Effector CD4-positive, alpha-beta T cell (primary cell): ENCODE measurements at places on chromosomes 6 and 20.

DNA sequence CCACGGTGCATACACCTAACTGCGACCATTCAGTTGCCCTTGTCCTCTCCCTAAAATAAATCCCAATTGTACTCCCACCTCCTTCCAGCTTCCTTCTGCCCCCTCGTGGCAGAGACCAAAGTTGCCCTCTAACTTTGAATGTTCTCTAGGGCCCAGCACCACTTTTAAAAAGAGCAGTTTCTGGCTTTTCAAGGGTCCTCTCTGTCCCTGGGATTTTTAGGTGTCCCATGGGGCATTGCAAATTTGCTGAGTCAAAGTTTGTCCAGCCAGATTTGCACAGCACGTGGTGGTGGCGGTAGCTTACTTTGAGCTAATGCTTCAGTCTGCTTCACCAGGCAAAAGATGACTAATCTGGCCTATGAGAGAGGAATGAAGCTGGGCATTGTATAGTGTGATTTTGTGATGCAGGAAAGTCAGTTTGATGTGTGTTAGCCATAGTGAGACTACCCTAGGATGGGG lies 100.2 kb downstream of the PERP start:
- no peak for DNase-seq

- DNase-seq, result no peak
Measured at GRCh38 chr6:170288852-170289179, 2.1 kb downstream of the DLL1 start.

DNA sequence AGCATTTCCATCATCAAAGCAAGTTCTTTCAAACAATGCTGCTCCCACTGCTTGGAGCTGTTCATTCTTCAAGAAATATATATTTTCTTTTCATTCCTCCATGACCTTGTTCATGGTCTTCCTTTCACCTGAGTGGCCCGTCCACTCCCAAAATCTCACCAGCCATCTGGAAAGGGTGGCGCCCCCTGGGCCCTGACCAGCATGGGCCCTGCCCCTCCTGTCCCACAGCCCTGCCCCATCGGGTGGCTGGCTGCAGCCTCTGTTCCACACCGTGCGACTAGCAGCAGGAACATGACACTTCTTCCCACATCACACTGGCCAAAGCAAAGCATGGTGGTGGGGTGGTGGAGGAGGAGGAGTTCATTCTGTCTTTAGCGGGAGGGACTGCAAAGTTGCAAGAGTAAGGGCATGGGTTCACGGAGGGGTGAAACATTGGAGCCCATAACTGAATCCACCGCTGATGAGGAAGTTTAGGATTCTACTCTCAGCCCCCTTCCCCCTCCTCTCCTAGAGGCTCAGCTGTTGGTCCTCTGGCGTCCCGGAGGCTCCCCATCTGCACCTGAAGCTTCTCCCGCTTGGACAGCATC lies 195.2 kb upstream of the SLC24A3 start:
- no peak for DNase-seq

GRCh38 chr6:114281496-114281895 lies 61.3 kb downstream of the HS3ST5 start:
- DNase-seq, result no peak

GRCh38 chr6:118656847-118657451 lies 5.6 kb upstream of the CEP85L start:
- no peak for DNase-seq
